GM12878 (cell line): ENCODE measurements at places on chromosomes 3 and 15. TPM values are rescaled to one million over a fixed set of nuclear protein-coding genes. Genes with fewer than 3 reads are reported as not detected.

CCR5 gene
- total RNA-seq: 1.2 TPM in 2 replicates

BLM gene
- 48.1 and 48.2 TPM in 2 replicates for total RNA-seq

DNA sequence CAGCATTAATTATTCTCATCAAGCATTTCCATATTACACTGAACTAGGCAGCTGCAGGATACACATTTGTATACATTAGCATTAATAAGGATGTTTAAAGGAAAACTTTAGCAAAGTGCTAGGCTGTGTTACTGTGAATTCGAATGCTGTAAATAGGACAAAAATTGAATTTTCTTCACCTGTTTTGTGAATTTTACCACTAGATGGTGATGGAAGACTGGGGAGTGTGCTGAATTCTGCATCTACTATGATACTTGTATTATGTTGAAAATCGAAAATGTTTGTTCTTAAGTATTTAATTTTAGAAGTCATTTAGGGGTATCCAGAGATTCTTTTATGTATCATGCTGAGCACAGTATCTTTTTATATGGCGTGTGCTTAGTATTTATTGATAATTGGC, 12.3 kb upstream of the P2RY14 start:
- no peak for DNase-seq

DNA sequence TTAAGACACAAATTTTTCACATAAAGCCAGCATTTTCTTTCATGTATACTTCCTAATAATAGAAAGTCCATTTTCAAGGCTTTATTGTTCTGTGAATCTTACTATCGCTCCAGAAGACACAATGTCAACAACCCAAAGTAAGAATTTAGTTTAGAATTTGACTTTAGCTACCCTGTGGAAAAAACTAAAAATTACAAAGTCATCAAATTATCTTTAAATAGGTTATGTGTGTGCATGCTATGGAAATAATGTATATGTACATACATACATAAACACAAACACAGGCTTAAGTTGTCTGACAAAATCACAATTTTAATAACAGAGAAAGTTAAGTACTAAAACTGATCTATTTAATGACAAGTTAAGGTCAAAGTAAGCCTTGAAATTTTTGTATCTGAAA, 20.2 kb upstream of the XXYLT1 start:
- no peak for DNase-seq

DNA sequence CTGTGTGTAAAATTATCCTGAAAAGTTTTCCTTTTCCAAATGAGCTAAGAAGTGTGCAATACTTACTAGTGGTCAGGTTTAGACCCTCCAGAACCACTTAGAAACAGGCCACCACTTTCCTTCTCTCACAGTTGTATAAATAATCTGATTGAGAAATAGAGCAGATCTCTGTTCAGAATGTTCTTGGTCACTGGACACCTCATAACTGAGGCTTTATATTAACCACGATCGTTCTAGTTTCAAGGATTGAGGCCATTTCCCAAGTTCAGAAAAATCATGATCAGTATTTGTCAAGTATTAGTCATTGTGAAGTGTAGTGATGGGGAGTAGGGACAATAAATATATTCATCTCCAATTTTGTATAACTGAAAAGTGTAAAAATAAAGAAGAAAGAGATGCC, 1.0 kb upstream of the MAP3K13 start:
- DNase-seq: no peak

DNA sequence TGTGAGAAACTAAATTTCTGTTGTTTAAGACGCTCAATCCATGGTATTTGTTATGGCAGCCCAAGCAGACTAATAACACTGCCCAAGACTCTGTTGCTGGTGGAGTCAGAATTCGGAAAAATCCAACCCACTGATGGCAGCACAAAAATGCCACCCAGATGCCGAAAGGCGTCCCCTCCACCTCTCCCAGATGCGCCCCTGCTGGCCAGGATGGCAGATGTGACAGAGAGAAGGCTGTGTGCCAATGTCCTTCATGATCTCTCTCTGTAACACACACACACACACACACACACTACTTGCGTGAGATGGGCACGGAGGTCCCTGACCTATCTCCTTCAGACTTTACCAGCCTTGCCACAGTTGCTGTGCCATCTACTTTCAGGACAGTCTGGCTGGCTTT, 10.9 kb upstream of the LYSMD4 start:
- no peak for DNase-seq

GRCh38 chr3:78729946-78730345, 1037.9 kb downstream of the ROBO1 start:
- no peak for DNase-seq

DNA sequence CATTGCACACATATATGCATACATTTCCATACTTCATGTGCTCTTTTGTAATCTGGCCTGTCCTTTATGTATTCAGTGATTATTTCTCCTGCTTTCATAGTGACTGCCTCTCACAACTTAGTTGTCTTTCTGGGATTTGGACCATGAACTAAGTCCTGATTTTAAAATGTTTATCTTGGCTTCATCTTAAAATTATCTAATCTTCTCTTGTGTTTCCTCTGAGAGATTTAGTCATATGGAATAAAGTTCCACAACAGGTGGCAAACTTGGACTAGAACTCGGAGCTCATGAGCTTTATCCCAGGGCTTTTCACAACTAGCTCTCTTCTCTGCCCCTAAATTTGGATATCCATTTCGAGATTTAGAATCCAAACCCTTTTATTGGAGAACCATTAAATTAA, 44.3 kb downstream of the U2SURP start:
- DNase-seq: no peak

DNA sequence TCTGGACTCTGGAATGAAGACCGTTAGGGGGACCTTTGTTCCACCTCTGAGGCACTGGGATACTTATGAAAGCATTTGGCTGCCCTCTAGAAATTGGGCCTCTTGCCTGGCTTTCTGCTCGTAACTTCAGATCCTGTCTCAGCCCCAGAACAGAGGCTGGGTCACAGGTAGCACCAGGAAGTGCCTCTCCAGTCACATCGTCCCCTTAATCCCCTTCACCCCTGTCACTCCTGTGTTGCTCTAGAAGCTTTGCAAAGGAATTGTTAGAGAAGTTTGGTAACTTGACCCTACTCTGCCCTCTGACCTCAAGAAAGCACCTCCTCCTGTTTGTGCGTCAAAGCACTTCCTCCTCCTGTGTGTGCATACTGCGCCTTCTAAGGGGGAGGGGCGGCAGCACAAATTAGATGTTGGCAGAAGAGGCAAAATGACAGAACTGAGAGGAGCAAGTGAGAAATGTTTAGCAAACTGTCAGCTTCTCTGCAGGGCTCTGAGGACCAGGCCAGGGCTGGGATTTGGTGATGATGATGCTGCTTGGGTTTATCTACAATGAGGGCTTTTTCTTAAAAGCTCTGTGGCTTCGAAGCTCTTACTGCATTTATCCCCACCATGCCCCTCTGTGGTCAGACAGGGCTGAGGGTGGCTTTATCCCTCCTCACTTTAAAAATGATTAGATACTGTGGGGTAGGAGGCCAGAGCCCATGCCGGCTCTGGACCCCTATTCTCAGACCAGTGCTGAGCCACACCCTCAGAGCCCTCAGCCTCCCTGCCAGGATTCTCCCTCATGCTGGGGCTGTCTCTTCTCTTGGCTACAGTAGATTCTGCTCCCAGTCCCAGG, 76.2 kb downstream of the LARS2 start:
- no peak for DNase-seq

DNA sequence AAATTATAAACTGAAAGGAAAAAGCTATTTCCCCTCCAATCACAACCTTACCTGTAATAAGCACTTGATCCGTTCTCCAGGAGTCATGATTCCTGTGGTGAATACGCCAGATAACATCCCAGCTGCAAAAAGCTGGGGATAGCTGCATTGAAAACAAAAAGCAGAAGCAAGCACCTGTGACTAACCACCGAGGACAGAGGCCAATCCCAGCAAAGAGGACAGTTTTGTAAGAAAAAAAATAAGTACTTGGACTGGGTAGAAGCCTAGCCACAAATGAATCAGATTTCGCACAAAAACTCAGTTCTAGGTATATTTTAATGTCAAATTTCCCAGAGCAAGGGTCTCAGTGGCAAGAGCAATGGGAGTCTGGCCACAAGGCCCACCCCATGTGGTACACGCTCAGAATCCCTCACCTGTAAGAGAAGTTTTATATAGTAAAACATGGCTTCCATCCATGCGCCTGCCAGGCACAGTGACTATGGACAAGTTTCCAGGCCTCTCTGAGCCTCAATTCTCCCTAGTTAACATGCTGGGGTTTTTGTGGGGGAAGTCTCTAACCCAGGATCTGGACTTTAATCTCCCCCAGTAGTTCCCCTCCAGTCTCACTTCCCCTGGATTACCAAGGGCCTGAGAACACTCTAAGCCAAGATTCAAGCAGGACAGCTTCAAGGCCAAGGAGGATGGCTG, 19.2 kb downstream of the SLC25A20 start:
- DNase-seq: no peak

MST1R gene
- 2.3 and 3.0 TPM in 2 replicates for total RNA-seq
